ENCODE measurements at places on chromosomes 2 and 18. TPM values are rescaled to one million over a fixed set of nuclear protein-coding genes. Genes with fewer than 3 reads are reported as not detected.

POTEJ gene
- total RNA-seq: 0.47 TPM

- DNase-seq: peak; percentile 85
Observed at GRCh38 chr2:196331143-196331542, 159.8 kb upstream of the STK17B start.

C18orf54 gene
- total RNA-seq: 9.4 TPM

CD226 gene
- total RNA-seq: 1.0 TPM

SERPINB5 gene
- 0.51 TPM for total RNA-seq

DNA sequence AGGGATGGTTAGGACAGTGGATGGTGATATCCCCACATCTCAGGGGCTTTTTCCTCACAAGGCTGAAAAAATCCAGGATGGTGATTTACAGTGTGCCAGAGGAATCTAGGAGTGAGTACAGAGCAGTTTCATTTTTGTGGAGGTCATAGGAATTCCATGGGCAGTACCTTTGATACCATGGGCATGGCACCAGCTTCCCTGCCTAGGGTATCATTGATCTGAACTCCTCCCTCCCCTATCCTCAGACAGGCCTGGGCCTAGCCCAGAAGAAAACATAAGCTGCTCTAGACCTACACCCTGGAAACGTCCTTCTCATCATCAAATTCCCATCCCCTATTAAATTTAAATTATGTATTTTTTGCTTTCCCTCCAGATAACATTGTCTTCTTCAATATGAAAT lies 136.3 kb upstream of the KLHL29 start:
- DNase-seq: no peak

DNA sequence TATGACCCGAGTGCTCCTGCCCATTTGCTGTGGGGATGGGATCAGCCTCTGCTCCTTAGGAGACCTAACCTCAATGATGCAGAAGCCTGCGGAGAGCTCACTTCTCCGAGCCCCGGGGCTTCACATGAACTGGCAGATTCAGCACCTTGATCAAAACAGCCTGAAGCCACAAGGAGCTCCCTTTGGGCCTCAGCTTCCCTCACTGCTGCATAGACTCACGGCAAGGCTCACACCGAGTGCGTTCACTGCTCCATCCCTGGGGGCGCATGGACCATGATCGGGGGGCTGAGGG lies 33.0 kb downstream of the CRACDL start:
- DNase-seq: no peak

LRRC30 gene
- total RNA-seq: not detected

DNA sequence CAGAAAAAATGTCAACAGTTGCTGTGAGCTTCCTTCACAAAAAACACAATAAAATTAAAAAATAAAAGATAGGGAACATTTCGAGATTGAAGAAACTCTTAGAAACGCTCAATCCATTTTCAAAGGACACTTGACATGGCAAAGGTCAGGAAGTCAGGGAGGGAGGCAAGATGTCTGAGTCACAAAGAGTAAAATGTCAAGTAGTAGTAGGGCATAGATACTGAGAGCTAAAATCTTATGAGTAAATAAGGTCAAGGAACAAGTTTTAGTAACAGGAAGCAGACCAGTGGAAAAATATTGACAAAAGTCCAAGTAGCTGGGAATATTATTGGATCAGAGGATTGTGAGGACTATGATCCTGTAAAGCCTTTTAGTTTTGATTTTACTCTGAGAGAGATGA lies 495.6 kb downstream of the TMX3 start:
- DNase-seq: no peak

CPO gene
- not detected for total RNA-seq

DNA sequence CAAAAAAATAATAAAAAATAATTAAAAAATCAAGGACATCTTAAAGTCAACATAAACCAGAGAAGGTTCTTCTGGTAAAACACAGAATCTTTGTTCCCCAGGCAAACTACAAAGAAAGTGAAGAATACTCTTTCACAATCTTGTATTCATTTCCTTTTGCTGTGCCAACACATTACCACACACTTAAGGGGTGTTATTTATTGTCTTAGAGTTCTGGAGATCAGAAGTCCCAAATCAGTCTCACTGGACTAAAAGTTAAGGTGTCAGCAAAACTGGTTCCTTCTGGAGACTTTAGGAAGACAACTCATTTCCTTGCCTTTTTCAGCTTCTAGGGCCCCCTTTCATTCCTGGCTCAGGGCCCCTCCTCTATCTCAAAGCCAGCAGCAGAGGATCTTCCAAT lies 12.2 kb upstream of the CAB39 start:
- DNase-seq: no peak

- DNase-seq: no peak
Observed at GRCh38 chr18:31269566-31269965, 48.4 kb upstream of the DSG1 start.

DNA sequence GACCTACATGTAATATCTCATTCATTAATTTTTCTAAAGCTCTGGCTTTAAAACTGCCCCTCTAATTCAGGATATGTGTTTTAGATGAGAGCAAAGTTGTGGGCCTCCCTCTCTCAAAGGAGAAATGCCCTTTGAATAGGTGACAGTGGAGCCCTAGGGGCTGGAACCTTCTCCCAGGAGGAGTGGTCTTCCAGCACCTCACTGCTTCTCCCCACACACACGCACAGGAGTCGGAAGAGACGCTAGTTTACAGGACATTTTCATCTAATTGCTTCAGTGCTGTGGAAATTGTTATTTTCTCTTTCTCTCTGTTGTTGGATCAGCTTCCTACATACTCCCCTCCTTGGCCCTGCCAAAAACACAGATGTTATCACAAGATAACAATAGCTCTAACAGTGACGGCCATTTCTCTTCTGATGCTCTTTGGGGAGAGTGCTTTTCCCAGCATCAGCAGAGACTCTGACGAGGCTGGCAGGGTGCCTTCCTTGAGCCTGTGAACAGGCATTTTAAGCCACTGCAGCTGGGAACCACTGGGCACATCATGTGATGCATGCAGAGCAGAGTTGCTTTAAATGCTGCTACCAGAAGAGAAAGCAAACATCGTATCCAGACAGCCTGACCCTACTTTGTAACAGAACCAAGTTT lies 209.4 kb upstream of the SP5 start:
- peak; percentile 47 for DNase-seq

DNA sequence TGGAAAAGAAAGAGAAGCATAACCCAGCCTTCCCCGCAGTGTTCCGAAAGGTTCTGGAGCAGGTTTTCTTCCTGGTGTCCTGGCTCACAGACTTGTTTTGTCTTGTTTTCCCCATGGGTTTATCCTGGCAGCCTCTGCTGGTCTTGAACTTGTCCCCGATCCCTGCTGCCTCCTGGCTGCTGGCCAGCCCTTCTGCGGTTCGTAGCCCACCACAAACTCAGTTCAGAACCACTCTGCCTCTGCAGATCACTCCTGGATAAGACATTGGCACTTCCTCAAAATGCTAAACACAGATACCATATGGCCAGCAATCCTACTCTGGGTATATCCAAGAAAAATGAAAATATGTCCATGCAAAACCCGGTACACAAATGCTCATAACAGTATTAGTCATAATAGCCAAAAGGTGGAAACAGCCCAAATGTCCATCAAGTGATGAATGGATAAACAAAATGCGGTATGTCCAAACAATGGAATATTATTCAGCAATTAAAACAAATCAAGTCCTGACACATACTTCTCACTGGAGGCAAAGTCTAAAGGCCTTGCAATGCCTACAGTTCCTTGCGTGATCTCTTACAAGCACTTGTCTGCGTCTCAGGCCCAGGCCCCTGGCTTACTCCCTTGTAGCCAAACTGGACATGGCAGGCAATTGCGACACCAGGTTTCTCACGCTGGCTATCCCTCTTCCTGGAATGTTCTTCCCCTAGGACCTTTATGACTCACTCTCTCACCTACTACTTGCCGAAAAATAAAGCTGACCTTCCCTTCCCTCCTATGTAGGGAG lies 28.0 kb upstream of the ARHGEF4 start:
- no peak for DNase-seq

PCARE gene
- total RNA-seq: not detected

DNA sequence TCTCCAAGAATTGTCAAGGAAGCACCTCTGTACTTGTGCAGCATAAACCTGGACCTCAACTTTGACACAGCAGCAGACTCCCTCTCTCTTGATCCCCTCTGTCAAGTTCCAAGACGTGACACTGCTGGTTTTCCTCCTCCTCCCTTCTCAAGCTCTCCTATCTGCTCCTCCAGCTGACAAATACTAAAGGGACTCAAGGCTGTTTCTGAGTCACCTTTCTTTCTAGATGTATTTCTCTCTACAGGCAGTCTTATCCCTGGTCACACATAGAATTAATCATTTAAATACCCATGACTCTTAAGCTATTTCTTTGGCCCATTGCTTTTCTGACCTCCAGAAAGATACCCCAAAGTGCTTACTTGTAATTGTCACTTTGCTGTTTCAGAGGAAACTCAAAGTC lies 53.5 kb downstream of the SEPTIN10 start:
- DNase-seq: peak; percentile 46

MYO7B gene
- not detected for total RNA-seq

ZNF396 gene
- 0.51 TPM for total RNA-seq

DNA sequence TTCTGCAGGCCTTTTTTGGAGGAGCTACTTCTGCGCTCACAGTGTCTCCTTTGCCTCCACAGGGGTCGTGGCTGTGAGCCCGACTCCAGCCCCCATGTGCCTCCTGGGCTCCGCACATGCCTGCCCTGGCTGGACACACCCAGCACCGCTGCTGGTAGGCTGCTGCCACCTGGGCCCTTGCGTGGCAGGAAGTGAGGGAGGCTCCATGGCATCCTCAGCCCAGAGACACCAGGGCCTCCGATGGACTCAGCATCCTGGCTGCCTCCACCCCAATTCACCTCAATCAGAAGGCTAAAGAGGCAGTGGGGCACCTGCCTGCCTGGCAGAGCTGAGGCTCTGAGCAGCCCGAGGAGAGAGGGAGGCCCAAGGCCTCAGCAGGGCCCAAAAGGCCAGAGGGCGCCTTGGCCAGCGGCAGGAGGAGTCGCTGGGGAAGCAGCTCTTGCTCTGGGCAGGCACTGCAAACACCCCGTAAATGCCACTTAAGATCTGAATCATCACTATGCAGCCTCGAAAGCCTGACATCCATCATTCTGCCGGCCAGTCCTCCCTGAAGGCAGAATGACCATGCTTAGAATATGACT lies 68.3 kb upstream of the OTOS start:
- no peak for DNase-seq

GRCh38 chr2:42804338-42804737 lies 12.0 kb upstream of the HAAO start:
- no peak for DNase-seq

- DNase-seq: no peak
Observed at GRCh38 chr18:69838620-69839411, 108.9 kb downstream of the CD226 start.

OR6B3 gene
- not detected for total RNA-seq

IL1R1 gene
- 24.2 TPM for total RNA-seq

CCBE1 gene
- total RNA-seq: 0.14 TPM

GRCh38 chr2:44242904-44243303 lies 32.4 kb upstream of the SLC3A1 start:
- DNase-seq: no peak

GRCh38 chr2:185689906-185690539 lies 48.6 kb upstream of the FSIP2 start:
- no peak for DNase-seq

DNA sequence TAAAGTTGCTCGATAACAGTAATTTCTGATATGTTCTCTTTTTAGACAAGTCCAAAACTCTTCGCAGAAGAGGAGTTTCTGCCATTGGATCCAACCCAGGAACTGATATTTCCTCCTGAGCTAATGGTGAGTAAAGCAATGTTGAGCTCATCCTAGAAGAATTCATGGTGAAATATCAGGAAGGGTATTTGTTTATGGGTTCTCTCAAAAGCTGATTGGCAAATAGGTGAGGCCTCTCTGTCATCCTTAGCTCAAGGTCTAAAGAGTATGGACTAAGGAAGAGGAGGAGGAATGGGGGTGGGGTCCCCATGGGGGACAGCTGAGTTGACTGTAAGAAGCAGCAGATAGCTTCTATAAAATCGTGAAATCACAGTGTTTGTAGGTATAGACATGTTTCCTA lies 18.2 kb downstream of the AOX1 start:
- peak; percentile 19 for DNase-seq

DNA sequence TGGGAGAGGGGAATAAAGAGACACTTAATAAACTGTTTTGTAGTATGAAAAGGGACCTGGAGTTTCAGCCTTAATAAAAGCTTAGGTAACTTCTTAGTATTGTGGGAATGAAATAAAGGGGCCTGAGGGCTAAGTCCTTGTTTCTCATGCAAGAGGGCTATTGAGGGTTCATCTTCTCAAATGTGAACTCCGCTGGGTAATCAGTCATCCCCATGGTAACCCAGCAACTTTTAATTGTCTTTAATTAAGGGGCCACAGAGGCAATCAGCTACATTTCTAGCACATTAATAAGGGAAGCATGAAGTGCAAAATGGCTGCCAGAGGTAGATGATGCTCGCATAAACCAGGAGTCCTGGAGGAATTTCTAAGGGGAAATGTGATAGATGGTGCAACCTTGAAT lies 1784.2 kb upstream of the CELF4 start:
- DNase-seq: no peak

All from dermis blood vessel endothelial cell (primary cell).